ENCODE measurements at places on chromosomes 7 and 10. TPM values are rescaled to one million over a fixed set of nuclear protein-coding genes. Genes with fewer than 3 reads are reported as not detected.

Gene MEPCE
- polyA plus RNA-seq, result 19.1 TPM

Gene NUTM2E
- 0.22 TPM for polyA plus RNA-seq

DNA sequence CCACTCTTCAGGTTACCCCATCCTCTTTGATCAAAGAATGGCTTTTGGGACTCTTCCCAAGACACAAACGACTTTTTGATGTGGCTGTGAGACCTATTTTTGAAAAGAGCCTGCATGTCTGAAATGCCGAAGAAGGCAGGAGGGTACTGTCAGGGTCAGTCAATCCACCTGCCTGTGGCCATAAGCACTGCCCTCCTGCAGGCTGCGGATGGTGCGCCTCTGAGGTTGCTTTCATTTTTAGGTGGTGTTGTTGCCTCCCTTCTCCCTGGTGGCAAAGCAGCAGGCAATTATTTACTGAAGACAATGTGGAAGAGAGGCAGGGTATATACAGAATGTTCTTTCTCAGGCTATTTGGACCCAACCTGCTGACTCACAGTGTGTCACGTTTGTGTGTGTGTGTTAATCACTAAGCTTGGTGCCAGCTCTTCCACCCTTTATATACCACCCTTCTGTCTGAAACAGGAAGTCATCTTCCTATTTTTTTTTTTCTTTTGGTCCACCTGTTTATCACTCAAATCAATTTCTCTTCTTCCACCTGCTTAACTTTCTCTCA is 1421.2 kb upstream of the CELF2 start:
- no peak for DNase-seq

Gene PNLIPRP1
- not detected for polyA plus RNA-seq

- peak; percentile 88 for DNase-seq
Measured at GRCh38 chr7:2019711-2020511, 212.8 kb downstream of the MAD1L1 start.

DNA sequence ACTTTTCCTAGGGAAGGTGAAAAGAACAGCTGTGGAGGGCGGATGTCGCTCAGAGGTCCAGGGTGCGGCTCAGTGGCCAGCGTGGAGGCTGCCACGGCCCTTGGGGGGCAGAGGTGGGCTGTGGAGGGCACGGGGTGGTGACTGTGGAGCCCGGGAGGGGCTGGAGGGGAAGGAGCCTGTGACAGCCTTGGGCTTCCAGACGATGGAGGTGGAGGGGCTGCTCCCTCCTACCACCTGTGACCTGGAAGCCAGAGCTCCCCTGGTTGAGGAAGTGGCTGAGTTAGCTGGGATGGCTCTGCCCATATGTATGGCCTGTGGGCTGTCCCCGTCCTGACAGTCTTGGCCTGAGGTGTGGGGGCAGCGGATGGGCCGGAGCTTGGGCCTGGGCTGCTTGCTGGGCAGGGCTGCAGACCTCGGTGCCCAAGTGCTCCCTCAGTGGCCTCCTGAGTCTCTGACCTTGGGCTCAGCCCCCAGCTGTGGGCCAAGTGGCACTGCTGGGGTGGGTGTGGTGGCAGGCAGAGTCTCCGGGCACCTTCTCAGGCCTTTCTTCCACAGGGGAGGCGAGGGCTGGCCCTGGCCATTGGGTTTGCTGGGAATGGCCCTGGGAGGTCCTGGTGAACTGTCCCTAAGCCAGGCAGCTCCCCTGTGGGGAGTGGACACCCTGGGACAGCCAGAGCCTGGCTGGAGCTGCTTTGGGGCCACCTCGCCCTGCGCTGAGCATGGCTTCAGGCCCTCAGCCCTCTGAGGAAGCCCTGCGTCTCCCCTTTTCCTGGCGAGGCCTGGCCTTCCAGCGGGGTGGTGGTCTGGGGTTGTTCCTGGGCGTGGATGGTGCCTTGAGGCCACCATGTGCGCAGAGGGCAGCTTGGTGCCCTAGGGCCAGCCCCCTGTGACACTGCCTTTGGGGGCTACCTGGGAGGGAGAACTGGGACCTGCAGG is 3.9 kb downstream of the BRI3 start:
- DNase-seq, result no peak
